ENCODE measurements at places on chromosomes 7 and 10.
A peak's percentile ranks its signal among the peaks of the same experiment; 100 is the strongest.

DNA sequence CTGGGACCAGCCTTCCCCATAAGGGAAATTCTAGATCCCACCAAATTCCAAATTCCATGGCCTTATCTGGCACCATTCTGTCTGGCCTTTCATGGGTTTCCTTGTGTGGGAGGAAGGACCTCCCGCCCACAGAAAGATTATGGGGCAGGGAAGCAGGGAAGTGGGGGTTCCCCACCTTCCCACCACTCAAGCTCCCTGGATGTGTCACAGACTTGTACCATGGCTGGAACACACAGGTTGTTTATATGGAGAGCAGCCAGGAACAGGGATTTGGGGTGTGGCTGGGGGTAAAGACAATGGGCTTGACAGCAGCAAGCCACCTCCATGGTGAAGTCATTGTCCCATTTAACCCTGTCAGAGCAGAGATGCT, 18.3 kb downstream of the UNC5B start:
- DNase-seq, result no peak

DNA sequence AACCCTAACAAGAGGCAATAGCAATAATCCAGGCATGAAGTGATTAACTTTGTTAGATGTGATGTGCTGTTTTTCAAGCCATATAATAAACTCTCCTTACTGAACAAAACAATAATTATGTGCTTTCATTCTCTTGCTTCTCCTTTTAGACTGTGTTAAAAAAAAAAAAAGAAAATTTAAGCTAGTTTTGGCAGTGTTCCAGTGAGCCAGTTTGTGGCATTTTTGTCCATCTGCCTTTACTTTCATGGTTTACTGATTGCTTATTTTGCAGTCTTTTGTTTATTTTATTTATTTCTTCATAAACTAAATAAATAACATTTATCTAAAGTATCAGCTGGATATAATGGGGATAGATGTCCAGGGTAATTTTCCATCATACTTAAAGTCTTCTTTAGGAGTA, 625.3 kb downstream of the CNTNAP2 start:
- DNase-seq, result no peak

DNA sequence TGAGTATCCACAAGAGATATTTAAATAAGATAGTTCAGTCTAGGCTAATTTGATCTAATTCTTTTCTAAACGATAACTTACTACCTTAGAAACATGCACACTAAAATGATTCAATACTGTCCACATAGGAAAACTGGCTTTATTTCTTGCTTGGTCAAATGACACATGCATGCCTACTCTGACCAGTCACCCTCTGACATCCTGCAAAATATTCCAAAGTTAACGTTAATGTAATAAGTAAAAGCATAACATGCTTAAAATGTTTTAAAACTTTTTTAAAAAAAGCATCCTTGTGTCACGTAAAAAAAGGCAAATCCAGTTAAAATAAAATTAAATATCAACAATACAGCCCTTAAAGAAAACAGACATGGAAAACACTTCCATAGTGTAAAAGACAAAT, 70.2 kb downstream of the UBE2H start:
- DNase-seq, result no peak

- DNase-seq, result no peak
Observed at GRCh38 chr10:103658049-103658577, 164.6 kb downstream of the NEURL1 start.

DNA sequence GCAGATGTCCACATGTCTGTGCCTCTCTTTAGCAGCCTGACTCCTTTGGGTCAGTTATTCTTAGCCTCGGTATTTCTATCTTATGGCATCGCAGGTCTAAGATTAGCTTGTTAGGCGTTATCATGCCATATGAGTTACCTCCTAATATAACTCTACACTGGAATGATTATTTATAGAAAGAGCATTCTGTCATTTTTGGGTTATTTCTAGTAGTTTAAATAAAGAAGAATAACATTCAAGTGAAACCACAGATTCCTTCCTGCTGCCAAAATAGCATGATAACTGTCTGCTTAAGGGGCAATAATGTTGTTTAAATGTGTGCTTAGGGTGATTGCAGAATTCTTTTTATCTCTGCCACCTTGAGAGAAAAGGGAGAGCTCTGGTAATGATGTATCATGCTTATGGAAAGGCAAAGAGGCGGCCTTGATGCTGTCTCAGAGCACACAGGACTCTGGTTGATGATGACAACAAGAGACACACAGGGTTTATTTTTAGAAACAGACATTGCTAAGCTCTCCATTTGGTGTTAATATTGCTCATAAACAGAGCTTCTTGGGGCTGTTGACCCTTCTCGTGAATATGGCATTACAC, 10.4 kb downstream of the HDAC9 start:
- no peak for DNase-seq

DNA sequence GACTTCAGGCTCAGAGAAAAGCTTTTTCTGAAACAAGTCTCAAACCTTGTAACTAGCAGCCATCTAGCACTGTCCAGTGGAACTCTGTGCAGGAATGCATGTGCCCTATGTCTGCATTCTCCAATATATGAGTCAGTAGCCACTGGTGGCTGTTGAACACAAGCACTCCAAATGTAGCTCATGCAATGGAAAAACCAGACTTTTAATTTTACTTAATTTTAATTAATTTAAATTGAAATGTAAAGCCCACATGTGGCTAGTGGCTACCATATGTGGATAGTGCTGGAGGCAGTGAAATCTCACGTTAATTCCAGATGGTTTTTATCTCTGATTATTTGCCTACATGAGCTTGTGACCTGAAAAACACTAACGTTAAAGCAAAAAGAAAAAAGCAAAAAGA, 225.1 kb downstream of the GATA3 start:
- no peak for DNase-seq

DNA sequence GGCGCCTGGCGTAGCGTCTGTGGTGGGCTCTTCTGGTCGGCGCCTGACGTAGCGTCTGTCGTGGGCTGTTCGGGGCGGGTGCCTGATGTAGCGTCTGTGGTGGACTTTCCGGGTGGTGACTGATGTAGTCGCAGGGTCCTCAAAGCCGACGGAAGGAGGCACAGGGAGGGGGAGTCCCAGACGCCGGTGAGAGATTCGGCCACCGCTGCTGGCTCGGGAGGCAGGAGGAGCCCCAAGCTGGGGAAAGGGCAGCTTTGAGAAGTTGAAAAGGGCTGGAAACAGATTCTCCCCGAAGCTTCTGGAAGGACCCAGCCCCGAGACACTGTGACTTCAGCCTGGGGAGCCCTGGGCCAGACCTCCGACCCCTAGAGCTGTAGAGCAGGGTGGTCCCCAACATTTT, 105.7 kb downstream of the DNAJB6 start:
- DNase-seq, result no peak

GRCh38 chr7:30970074-30970473, 6.3 kb downstream of the GHRHR start:
- no peak for DNase-seq

- no peak for DNase-seq
Observed at GRCh38 chr10:89371079-89371478, 6.8 kb upstream of the IFIT1B start.

DNA sequence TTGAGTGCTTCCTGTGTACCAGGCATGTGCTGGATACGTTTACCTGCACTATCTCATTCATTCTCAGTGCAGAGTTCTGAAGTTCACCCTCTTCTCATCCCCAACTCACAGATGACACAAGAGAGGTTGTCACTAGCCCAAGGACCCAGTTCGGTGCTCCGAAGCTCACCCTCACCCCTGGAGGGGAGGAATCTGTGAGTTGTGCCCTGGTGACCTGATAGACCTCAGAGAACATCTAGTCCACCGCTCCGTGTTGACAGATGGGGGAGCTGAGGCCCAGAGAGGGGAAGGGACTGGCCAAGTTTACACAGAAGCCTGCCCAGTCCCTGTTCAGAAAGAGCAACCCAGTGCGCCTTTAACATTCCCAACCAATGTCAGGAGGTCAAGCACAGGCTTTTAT, 44.8 kb upstream of the EMX2 start:
- DNase-seq, result no peak

- no peak for DNase-seq
Observed at GRCh38 chr7:149494738-149495368, 2.8 kb downstream of the ZNF746 start.

- peak; percentile 51 for DNase-seq
Observed at GRCh38 chr10:12707461-12708185, 293.9 kb downstream of the CCDC3 start.

DNA sequence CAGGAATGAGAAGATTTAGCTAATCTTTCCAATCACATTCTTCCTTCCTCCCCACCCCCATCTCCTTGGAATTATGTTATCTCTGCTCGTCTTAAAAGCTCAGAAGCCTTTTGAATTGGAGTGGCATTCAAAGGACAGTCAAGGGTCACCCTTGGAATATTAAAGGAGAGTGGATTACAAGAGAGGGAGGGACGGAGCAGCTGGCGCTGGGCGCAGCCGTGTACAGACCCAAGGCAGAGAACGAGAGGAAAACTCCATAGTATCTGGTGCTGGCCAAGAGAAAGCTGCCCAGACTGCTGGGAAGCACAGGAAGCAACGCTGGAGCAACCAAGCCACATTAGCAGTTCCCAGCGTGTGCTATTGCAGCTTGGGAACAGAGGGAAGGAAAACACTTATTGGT, 95.7 kb downstream of the POU6F2 start:
- DNase-seq, result peak; percentile 70

- no peak for DNase-seq
Observed at GRCh38 chr7:135414850-135415439, 95.0 kb downstream of the CNOT4 start.

DNA sequence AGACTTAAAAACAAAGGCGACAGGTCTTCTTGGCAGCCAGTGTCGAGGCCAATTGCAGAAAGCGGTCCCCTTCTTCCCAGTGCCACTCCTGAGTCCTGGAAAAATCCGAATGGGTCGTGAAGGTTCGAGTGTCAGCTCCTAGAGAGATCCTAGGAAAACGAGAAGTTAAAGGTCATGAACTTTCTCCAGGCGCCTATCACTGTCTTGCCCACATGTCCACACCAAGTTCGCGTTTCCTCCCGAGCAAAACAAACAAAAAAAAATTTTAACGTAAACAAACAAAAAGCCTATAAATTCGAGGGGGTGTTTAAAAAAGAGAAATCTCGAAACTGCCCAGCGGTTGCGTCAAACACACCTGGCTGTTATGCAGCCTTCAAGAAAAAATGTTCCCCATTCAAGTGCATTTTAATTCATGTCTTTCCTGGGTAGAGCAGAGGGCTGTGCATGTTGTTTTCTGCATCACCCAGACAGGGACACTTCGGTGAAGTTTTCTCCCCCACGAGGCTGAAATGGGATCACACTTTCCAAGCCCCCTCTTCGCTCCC, 1.5 kb downstream of the ARHGAP21 start:
- no peak for DNase-seq

DNA sequence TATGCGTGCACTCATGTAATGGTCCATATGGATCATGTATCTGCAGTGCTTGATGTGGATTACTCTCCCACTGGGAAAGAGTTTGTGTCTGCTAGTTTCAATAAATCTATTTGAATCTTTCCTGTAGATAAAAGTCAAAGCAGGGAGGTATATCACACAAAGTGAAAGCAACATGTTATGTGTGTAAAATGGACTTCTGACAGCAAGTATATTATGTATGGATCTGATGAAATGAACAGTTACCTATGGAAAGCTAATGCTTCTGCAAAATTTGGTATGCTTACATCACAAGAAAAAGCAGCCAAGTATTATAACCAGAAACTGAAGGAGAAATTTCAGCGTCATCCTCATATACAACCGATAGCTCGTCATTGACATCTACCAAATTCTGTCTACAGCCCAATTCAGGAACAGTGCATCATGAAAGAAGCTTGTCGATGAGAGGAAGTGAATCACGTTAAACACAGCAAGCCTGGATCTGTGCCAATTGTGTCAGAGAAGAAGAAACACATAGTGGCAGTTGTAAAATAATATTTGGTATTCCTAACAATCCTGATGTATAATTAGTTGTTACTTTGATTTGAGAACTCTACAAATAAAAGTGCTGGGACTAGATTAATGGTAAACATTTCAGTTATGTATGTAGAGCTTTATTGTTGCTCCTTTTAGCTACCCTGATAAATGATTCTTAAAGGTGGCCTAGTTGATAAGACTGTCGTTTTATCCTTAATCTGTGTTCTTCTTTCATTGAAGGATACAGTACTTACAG, 14.2 kb upstream of the SYPL1 start:
- DNase-seq, result no peak

- no peak for DNase-seq
Observed at GRCh38 chr10:14592566-14592965, 182.1 kb downstream of the FAM107B start.

DNA sequence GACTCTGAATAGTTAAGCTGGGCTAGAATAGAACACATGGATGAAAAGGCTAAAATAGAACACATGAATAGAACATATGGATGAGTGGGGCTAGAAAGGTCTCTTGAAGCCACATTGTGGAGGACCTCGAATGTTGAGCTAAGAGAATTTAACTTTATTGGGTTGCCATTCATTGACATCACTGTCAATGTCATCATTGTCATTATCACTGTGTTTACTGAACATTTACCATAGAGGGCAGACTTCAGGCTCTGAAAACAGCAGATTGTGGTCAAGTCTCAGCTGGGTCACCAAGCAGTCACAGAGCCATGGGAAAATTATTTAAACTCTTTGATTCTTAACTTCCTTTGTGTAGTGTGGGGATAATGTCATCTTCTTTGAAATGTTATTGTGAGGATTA, 80.4 kb downstream of the WDFY4 start:
- DNase-seq, result no peak

GRCh38 chr10:86361156-86362128, 5.2 kb downstream of the GRID1 start:
- DNase-seq, result no peak

DNA sequence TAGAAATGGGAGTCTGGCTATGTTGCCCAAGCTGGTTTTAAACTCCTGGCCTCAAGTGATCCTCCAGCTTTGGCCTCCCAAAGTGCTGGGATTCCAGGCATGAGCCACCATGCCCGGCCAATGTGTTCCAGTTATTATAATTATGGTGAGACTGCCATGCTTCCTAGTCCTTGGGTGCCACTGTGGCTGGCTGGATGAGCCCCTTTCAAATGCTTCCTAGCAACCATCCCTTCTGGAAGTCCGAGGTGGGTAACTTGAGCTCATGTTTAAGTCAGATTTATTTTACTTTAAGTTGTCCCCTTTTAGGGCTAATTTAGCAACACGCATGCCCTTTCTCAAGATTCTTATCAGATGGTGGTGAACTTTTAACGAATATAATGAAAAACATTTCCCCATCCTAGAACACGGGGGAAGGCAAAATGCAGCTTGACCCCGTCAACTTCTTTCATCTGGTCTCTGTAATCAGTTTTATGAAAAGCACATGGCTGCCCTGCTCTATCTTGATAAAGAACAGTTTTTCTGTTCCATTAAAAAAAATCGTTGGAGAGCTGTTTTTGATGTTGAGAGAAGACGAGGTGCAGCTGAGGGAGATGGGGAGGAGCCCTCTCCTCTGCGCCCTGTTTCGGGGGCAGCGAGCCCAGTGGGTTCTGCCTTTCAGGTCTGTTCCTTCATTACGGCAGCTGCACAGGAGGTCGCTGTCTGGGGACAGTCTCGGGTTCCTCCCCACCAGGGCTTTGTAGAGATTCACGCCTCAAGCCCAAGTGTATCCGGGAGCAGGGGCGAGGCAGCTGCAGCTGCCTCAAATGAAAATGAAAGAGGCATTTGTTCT, 61.0 kb upstream of the MKI67 start:
- no peak for DNase-seq

Measured in spinal cord (tissue), 10 donors.